GM03348 (cell line): ENCODE measurements at places on chromosomes 2 and 18.
A peak's percentile ranks its signal among the peaks of the same experiment; 100 is the strongest.

GRCh38 chr2:216548901-216549331 lies 50.3 kb downstream of the RPL37A start:
- peak; percentile 36 for DNase-seq

DNA sequence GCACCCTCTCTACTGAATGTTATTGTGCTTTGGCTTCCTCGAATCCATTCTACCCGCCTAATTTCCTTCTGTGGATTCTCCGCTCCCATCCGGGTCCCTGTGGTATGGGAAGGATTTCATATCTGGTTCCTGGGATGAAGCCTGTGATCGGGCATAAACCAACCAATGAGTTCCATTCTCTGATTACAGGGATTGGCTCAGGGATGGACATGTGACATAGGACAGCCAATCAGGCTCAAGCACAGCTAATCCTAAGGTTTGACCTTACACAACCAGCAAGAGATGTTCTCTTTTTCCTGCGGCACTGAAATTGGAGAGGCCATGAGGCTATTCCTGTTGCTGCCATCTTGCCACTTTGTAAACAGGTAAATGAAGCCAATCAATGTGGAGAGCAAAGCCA lies 168.1 kb upstream of the SMAD2 start:
- no peak for DNase-seq

DNA sequence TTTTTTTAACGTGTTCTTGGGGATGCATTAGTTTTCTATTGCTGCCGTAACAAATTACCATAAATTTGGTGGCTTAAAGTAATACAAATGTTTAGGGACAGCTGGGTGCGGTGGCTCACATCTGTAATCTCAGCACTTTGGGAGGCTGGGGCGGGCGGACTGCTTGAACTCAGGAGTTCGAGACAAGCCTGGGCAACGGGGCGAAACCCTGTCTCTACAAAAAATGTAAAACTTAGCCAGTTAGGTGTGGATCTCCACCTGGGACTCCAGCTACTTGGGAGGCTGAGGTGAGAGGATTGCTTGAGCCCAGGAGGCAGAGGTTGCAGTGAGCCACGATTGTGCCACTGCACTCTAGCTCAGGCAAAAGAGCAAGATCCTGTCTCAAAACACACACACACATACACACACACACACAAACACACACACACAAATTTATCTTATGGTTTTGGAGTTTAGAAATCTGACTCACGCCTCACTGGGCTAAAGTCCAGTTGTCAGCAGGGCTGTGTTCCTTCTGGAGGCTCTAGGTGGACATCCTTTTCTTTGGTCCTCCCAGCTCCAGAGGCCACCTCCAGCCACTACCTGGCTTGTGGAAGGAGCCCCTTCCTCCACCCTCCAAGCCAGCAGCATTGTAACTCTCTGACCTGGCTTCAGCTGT lies 76.1 kb downstream of the SEPTIN10 start:
- DNase-seq, result no peak

- DNase-seq, result no peak
Measured at GRCh38 chr18:50231621-50232020, 34.7 kb downstream of the CFAP53 start.

- DNase-seq, result no peak
Measured at GRCh38 chr2:145927131-145927950, 1407.4 kb upstream of the ZEB2 start.
